Kidney (tissue), 22 donors: ENCODE measurements at places on chromosomes 7 and 10. TPM values are rescaled to one million over a fixed set of nuclear protein-coding genes. Genes with fewer than 3 reads are reported as not detected.

- no peak for DNase-seq
Observed at GRCh38 chr7:18896343-18896975, 221.0 kb downstream of the TWIST1 start.

DNA sequence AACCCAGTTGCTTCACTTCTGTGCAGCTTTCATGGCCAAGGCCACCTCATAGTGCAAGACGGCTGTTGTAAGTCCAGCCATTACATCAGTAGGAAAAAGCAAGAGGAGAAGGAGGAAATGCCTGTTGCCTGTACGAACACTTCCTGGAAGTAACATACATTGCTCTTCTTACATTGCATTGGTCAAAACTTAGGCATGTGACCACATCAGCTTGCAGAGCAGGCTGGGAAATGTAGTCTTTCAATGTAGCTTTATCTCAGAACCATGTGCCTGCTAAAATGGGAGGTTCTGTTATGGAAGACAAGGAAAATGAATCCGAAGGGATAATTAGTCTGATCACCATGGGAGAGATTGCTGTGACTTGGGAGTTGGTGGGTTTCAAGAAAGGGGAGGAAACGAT lies 4.3 kb downstream of the SLC29A3 start:
- DNase-seq: no peak

DNA sequence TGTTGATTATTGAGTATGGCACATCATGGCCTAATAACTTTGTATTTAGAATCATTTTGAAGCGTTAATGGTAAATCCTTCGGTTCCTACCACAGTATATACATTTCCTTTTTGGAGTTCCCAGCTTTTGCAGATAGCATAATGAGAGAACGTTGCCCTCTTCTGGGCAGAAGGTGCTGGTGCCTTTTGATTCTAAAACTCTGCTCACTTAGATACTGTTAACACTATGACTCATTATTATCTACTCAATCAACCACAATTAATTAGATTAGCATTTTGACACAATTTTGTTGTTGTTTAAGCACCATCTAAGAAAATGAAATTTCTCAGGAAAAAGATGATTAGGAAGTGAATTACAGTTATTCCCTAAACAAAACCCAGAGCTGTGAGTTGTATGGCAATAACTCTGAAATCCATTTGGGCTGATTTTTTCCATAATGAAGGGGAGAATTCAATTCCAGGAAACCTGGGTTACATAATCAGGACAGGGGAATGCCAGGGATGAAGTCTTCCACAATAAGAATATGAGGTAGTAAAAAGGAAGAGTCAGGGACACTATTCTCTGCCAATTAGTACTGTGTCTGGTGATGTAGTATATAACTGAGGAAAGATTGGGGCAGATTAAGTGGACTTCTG lies 11.5 kb upstream of the DLD start:
- no peak for DNase-seq

- no peak for DNase-seq
Observed at GRCh38 chr10:49106451-49106850, 8.9 kb downstream of the VSTM4 start.

GRCh38 chr7:44982535-44982923 lies 3.7 kb upstream of the MYO1G start:
- no peak for DNase-seq

DNA sequence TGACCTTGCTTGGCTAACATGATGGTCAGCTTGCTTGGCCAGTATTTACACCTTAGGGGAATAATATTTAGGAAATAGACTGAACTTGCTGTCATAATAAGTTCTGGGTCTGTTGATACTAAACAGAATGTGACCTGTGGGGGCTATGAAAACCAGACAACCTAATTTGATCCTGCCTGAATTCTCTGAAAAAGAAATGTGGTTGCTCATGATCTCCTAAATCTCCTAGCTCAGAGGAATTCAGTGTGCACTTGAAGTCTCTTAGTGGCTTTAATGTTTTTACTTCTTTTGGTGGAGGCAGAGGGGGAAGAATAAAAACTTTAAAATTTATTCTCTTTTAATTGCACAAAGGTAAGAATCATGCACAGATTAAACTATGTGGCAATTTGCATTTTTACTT lies 205.2 kb downstream of the SEC23IP start:
- no peak for DNase-seq

DNA sequence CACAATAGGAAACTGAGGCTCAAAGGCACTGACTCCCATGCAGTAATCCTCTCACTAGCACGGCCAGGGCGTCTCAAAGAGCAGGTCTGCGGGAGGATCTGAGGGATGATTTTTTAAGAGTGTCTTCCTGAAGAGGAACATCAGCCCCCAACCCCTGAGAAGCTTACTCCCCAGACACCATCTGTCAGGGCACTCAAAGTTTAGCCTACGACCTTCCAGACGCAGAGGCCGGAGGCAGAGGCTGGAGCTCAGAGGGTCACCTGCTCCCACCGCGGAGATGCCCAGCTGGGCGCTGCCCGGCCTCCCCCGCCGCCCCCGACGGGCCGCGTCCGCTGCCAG lies 1.7 kb downstream of the ZNF777 start:
- no peak for DNase-seq

DNA sequence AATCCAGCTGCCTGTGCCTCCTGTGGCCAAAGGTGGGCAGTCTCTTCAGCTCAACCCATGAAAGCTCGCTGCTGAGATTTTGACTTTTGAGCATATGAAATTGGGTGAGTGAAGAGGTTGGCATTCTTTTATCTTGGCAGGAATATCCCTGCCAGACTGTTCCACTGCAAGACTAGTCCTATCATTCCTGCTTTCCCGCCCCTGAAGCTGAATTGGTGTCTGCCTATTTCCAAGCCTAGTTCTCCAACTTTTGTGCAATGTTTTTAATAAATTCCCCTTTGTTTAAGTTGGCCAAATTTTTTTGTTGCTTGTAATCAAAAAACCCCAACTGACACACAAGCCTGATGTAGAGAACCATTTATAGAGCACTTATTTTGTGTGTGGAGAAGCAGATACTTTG lies 34.8 kb upstream of the BICC1 start:
- no peak for DNase-seq

DNA sequence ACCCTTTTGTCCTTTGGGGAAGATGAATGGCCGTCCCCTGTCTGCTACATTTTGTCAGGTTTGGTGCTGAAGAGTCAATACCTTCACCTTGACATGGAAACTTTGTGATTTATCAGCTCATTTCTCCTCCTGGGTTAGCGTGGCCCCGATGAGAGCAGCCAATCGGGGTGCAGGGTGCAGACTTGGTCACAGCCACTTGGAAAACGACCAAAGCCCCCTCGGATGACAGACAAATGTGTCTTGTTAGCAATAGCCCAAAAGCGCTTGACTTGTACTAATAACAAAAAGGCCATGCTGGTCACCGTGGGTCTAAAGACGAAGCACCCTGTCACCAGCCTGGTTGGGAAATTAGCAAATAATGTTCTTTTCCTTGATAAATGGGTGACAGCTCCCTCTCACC lies 103.7 kb downstream of the EBF3 start:
- no peak for DNase-seq

DNA sequence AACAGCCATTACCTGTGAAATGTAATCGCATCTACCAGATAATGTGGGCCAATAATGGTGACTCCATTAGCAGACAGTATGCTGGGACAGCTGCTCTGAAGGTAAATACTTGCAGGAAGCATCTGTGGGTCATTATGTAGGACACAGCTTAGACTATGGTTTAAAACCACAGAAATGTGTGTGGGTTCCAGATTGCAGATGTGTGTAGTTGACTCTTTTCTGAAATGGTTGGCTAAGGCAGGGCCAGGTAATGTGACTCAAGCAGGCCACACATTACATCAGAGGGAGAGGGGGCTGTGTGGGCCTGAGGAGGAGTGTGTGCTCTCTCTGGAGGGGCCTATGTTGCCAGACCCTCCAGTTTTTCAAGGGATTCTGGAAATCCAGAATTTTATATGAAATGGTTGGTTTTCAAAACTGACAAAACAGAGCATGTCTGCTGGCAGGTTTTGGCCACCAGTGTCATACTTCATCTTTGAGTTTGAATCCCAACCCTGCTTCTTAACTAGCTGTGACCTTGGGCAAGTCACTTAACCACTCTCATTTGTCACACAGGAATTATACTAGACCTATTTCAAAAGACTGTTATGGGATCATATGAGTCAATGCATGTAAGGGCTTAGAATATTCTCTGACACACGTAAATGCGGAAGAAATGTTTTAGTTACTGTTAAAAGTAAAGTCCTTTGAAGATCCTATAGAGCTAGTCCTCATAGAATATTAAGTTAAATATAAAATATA lies 64.5 kb downstream of the MCMBP start:
- DNase-seq: no peak

DNA sequence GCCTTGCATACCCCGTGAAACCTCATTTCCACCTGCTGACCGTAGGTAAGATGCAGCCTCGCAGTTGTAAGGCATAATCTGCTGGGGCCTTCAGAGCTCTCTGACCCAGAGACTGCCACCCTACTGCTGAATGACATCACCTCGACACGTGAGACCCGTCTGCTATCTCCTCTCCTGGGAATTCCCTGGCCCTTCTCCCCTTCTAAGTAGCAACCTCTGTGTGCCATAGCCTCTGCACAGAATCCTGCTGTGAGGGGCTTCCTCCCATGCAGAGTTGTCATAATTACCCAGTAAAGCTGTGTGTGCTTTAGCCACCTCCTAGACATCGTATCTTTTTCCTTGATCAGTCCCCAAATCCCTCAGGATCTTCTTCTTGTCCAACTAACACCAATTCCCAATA lies 106.7 kb downstream of the CACNB2 start:
- no peak for DNase-seq

The NAT16 gene
- polyA plus RNA-seq: not detected

- DNase-seq: peak; percentile 74
Observed at GRCh38 chr7:115910541-115911164, 119.9 kb downstream of the TFEC start.
